LoVo (cell line): ENCODE measurements at places on chromosomes 2 and 18.

DNA sequence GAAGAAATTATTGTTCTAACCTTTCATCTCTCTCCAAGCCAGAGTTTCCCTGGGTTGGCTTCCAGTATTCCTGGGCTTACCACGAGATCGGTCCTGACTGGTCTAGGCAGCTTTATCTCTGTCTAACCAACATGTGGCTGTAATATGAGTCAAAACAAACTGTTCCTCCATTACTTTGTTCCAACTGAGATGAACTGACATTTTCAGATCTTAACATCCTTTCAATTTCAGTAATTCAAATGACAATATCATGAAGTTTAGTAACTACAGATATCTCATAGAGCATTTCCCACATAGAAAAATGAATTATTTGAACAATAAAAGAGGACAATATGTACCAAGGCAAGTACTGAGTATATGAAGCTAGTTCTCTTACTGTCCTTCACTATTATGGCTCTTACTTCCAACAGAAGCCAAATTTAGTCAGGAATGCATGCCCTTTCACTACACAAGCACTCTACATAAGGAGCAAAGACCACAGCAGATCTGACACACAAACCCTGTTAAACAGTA lies 15.5 kb downstream of the SLC25A12 start:
- DNase-seq: no peak

DNA sequence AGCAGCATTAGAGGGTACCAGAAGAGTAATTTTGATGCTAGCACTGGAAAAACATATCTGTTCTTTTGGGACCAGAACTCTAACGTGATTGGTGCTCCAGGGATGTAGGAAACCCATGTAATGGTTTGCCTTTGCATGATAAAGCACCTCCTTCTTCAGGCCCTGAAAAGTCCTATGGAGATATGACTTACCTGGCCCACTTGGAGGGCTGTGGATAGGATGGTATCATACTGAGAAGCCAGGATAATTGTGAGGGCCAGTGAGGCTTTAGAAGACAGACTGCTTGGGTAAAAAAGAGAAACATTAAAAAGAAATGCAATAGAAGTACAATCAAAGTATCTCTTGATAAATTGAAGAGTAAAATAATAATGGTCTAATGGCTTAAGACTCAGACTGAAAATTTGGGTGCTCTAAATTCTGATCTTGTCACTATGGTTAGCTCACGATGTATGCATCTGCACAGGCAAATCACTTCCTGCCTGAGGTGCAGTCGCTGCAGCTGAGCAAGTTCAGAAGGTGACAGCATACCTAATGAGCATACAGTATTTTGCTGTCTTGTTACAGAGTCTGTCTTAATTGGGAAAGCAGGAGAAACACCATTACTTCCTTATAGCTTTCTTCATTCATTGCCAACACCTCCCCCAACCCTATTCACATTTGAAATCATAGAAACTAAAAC lies 371.5 kb downstream of the NUP35 start:
- no peak for DNase-seq

DNA sequence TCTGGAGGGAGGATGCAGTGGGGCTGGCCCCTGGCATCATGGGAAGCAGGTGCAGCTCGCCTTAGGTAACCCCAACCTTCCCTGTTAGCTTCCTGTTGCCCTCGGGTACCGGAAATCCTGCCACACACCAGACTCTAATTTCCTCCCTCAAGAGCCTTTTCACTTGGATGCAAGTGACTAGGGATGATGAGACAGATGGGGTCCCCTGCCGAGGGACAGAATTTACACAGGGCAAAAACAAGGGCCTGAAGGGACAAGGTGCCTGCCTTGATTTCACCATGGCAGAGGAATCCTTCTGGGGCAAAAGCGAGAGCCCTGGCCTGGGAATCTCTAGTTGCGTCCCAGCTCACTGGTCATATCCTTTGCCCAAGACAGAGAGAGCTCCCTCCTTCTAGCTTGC lies 263.1 kb downstream of the LOXHD1 start:
- no peak for DNase-seq

DNA sequence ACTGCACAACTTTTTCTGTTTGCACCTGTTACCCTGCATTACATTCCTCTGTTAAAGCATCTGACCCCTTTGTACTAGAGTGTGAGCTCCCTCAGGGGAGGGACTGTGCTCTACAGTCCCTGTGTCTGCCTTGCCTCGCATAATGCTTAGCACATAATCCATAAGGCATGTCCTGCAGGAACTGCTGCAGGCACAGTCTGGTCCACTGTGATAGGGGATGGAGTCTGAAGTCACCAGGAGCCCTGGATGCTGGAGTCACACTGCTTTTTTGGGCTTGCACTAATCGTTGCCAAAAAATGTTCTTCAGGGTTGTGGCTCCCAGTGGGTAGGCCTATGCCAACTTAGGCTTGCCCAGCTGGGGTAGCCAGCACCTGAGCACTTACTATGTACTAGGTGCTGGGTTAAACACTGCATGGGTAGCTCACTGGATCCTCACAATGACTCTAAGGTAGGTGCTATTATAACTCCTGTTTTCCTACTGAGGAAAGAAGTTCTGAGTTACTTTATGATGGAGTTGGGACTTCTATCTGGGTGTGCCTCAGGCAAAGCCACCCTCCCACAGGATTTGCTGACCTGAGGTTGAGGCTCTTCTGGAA lies 33.3 kb downstream of the COPS7B start:
- DNase-seq: no peak

GRCh38 chr2:134431838-134432434 lies 178.1 kb downstream of the MGAT5 start:
- DNase-seq: no peak

DNA sequence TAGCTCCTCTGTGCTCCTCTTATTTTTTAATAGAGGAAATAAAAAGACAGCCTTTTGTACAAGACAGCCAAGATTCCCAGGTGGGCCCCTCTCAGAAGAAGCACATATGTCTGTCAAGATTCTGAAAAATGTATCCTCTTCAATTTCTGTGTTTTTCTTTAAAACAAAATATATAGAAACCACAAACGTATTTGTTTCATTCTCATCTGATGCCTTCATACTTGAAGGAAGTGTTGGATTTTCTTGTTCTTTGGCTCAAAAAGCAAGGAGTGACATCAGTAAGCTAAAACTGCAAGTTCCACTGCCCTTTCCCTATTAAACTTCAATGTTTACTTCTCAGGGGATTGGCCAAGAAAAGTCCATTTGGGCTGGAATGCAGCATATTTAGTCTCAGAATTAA lies 193.8 kb upstream of the OSR1 start:
- no peak for DNase-seq

GRCh38 chr2:112690853-112691401 lies 29.9 kb upstream of the NT5DC4 start:
- DNase-seq: no peak

DNA sequence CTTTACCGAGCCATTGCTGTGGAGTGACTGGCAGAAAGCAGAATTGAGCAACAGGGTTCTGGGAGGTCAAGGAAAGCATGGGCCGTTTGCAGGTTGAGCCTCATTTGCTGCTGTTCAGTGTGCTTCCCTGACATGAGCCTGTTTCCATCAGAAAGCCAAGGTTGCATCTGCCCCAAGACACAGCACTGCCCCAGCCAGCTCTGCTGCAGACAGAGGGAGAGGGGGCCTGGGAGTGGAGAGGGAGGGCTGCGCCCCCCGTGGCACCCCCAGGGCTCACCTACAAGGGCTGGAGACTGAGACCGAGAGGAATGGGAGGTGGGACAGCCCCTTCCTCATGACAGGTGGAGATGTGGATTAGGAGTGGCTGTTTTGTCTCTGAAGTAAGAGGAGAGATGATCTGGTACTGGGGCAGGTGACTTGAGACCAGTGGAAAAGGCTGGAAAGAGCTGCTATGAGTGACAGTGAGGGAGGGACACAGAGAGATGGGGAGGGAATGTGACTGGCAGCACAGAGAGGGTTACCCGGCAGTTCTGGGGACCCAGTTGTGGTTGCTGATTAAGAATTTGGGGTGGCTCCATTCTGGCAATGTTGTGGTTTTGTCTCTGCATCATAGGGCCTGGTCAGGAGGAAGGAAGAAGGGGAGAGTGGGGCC lies 218.0 kb downstream of the DYSF start:
- no peak for DNase-seq

DNA sequence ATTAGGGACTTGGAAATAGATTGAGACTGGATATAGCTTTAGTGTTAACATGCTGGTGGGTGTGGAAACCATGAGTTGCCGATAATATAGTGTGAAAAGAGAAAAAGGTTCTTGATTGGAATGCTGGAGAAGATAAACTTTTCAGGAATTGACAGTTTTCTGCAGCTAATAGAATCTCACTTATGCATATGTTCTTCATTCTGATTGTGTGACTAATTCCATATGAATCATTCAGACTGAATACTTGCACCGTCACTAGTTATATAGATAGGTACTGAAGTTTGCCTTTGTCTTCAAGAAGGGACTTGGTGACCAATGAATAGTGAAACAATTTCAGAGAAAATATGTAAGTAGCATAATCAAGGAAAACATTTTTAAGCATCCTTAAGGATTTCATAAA lies 225.7 kb upstream of the FOSL2 start:
- no peak for DNase-seq

DNA sequence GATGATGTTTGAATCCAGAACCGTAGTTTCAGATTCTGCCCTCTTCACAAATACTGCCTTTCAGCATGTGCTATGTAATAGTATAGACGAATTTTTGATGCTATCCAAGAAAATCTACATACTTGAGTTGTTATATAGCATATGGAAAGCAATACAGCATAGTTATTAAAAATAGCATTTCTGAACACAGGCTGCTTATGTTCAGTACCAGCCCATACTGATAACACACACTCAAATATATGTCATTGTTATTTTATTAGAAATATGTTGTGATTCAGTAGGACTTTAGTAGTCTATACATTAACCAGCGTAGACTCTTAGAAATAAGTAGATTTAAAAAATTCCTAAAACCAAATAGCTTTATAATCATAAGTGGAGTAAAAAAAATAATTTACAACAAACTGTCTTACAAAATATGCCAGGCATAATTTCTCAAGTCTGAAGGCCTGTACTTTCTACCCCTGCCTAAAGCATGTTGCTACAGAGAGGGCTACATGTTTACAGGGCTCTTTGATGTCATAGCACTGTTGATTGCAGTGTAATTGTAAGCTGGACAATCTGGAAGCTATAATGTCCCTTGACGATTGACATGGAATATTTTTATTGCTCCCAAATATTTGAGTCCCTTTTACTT lies 86.3 kb downstream of the ASXL3 start:
- DNase-seq: no peak

DNA sequence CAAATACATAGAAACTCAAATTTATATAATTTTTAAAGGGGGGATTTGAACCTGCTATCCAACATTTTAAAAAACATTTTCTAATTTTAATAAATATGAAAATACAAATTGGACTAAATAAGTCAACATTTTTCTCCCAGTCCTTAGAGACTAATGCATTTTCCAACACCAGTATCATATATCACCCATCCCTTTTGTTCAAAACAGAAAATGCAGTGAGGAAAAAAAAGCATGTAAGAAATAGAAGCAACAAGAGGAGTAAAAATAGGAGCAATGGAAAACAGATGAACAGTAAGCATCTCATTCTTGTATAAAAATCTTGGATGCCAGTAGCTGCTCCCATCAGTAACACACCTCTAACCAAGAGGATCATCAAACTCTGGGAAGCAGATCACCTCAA lies 25.5 kb downstream of the KLF7 start:
- DNase-seq: no peak

- peak; percentile 51 for DNase-seq
These were observed 121.5 kb upstream of the LTBP1 start for GRCh38 chr2:32825291-32825712.

GRCh38 chr2:100289020-100289419 lies 33.3 kb downstream of the LONRF2 start:
- DNase-seq: no peak

GRCh38 chr18:44716697-44717163 lies 36.0 kb downstream of the SETBP1 start:
- no peak for DNase-seq

- DNase-seq: no peak
These were observed 166.6 kb downstream of the TNS1 start for GRCh38 chr2:217835931-217836891.

DNA sequence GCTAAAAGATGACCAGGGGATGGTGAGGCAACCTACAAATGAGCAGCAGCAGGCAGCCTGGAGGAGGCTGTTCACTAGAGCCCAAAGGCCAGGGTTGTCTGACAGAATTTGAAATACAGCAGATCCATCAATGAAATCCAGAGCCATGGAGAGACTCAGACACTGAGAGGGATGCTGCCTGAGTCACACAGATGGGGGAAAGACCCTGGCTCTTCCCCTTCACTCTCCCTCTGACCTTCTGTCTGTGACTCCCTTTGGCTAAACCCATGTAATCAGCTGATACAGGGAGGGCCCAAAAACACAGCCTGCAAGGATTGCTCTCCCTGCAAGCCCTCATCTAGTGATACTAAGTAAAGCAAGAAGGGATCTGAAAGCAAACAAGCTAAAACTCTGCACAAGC lies 166.5 kb upstream of the SPOPL start:
- no peak for DNase-seq

DNA sequence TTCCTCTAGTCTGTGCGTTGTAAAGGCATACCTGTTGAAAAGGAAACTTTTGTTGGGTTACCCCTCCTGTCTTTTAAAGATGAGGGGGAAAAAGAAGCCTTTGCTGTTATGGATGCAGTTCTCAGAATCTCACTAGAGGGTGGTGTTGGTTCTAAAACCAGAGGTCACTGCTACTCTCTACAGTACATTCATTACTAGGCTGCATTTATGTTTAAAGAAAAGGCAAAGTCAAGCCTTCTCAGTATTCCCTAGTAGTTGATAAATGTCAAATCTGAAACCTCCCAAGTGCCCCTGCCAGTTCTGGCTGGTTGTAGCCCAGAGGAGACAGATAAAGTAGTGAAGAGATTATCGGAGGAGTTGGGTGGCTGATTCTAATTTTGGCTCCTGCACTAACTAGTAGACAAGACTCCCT lies 1.4 kb upstream of the PLCL1 start:
- peak; percentile 25 for DNase-seq

GRCh38 chr2:218927876-218928275 lies 31.6 kb upstream of the CDK5R2 start:
- no peak for DNase-seq

- no peak for DNase-seq
These were observed 55.1 kb upstream of the ACSL3 start for GRCh38 chr2:222805591-222806304.

DNA sequence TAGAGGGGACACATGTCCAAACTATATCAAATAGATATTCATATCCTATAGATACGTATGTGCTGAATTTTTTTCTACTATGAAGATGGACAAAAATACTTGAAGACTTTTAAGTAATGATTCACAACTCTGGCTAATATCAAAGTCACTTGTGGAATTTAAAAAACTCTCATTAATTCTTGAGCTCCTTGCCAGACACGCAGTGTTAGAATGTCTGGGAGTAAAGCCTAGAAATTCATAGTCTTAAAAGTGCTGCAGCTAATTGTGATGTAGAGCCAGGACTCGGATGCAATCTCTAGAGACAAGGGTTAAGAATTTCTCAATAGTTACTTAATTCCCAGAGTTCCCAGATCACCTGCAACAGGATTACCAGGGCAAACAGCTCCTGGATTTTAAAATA lies 107.4 kb downstream of the ARL6IP6 start:
- DNase-seq: peak; percentile 11

- DNase-seq: no peak
These were observed 50.3 kb downstream of the MTERF4 start for GRCh38 chr2:241051578-241052487.

- peak; percentile 51 for DNase-seq
These were observed 18.5 kb upstream of the ZNF236 start for GRCh38 chr18:76803814-76804213.

GRCh38 chr18:42080340-42080739 lies 125.3 kb downstream of the PIK3C3 start:
- DNase-seq: no peak
